ENCODE measurements at places on chromosomes 1 and 21. TPM values are rescaled to one million over a fixed set of nuclear protein-coding genes. Genes with fewer than 3 reads are reported as not detected.

CLIC6 gene
- under 0.01 TPM for total RNA-seq

LYPD8 gene
- not detected for total RNA-seq

CASZ1 gene
- total RNA-seq, result 26.1 TPM

SERINC2 gene
- total RNA-seq, result 2.1 TPM
